CD4-positive, CD25-positive, alpha-beta regulatory T cell (primary cell): ENCODE measurements at places on chromosomes 2 and 18.

- DNase-seq = no peak
These were observed 47.5 kb downstream of the ATP8B1 start for GRCh38 chr18:57755473-57756067.

GRCh38 chr2:96470636-96471035 lies 34.5 kb downstream of the NEURL3 start:
- peak; percentile 16 for DNase-seq

GRCh38 chr2:11862049-11862448 lies 115.6 kb downstream of the LPIN1 start:
- no peak for DNase-seq

DNA sequence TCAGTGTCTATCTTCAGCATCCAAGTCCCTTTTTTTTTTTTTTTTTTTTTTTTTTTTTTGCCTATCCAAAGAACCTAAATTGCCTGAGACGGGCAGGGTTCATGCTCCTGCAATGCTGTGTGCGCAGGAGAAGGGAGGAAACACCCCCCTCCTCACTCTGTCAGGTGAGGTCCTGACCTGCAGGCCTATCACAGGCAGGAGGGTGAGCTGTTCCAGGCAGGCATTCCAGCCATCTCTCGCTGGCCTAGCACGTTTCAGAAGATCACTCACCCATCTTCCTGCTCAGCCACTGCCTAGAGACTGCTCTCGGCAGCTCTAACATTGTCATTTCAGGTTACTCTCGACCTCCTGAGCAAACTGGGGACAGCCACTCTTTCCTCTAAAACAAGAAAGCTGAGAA lies 48.4 kb upstream of the LAPTM4A start:
- no peak for DNase-seq

- DNase-seq = peak; percentile 55
These were observed 21.9 kb upstream of the MTERF4 start for GRCh38 chr2:241123816-241124536.
